ENCODE measurements at places on chromosomes 12 and 14. TPM values are rescaled to one million over a fixed set of nuclear protein-coding genes. Genes with fewer than 3 reads are reported as not detected.

GRCh38 chr12:29863665-29864064 lies 79.9 kb upstream of the TMTC1 start:
- no peak for DNase-seq

DNA sequence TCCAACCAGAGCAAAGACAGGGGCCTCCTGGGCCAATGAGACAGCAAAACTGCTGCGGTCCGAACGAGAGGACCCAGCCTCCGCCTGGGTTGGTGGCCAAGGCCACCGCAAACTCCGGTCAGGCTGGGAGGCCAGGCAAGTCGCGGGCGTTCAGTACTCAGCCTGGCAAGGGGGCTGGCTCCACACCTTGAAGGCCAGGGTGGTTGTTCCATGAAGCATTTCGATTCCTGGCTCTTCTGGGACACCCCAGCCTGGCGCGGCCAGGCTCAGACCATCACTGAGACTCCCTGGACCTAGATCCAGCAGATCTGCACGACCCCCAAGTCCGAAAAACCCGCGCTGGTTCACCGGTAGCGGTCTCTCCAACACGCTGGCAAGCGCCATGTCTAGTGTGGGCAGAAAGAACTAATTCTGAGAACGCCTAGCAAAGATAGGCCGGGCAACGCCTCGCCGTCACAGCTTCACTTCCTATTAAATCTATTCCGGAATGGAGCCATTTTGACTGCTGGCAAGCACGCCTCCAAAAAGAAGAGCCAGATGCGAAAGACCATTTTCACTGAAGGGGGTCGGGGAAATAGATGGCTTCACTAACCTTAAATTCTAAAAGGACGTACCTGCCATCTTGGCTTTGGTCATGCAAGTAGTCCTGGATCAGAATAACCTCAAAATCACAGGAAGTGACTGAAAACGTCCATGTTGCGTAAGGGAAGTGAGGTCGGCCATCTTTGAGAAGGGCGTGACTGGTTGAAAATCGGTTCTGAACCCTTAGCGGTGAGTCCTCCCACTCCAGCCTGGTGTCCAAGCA lies at the start of gene PSMB5:
Gene PSMB5, minus strand, starts transcription at position 403 of the 805 bp plus-strand sequence. Its CDS starts 19 bp downstream, at position 384.
- DNase-seq, result peak; percentile 75

DNA sequence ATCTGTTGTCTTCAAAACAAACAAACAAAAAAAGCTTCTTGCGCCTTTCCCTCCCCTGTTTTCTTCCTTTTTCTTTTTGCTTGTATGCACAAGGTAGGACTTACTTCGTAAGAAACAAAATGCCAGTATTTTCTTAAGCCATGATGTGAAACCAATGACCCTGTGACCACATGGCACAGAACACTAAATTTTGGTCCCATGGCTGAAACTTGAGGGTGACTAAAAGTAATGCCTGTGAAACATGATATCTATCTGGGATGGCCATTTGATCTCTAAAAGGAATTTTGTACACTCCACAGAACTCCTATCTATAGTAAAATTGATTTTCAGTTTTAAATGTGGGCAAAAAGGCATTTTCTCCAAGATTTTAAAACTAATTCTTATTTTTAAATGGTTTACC lies 63.6 kb downstream of the PAPOLA start:
- DNase-seq, result no peak

The ADAM21 gene
- total RNA-seq, result 0.09 TPM

DNA sequence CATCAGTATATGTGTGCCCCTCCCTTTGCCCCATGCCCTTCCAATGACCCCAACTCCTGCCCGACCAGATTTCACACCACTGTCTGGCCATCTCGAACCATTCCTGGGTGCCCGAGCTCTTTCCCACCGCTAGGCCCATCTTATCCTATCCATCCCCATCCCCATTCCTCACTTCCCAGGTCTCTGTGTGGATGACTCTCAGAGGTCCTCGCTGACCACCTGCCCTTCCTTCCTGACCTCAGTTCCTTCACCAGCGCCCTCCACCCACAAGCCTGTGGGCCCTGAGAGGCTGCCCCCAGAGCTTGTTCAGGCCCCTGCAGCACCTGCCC lies 49.1 kb downstream of the CYP46A1 start:
- no peak for DNase-seq

GRCh38 chr14:99904506-99904905 lies 111.3 kb downstream of the EML1 start:
- no peak for DNase-seq
